ENCODE measurements at places on chromosomes 16 and 17. TPM values are rescaled to one million over a fixed set of nuclear protein-coding genes. Genes with fewer than 3 reads are reported as not detected.

GRCh38 chr17:37221865-37222264 lies 153.9 kb upstream of the C17orf78 start:
- DNase-seq: no peak

GRCh38 chr17:57514614-57515013 lies 230.5 kb downstream of the CCDC182 start:
- DNase-seq: no peak

Gene FNDC8
- not detected for total RNA-seq

DNA sequence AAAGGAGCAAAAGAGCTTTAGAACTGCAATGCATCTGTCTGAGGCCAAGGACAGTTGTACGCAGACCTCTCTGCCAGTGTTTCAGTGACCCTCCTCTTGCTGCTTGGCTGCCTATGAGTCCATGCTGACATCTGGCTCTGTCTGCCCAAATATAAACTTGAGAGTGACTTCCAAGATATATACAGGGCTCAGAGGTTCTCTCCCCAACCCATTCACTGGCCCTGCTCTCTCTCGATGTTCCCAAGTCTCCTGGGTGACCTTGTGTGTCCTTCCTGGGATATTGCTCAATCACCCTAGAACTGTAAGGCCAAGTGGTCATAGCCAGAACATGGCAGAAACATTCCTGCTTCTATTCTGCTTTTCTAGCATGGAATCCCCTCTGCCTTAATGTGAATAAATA lies 716.3 kb downstream of the WWOX start:
- DNase-seq: no peak

DNA sequence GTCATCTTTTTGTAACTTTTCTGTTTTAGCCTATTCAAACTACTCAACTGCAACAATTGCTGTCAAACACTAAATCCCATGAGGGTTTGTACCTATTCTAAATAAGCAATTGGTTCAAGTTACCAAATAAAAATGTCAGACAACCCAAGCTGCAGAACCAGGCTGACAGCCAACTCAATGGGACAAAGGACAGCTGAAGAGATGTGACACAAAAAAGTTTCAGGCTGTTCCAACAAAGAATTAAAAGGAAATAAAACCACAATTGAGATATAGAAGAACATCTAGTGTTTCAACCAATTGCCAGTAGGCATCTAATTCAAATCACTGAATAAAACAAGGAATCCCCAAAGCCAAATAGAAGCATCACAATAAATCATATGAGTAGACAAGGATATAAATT lies 49.3 kb downstream of the GRB7 start:
- no peak for DNase-seq

- DNase-seq: no peak
Observed at GRCh38 chr17:59488805-59489204, 76.6 kb upstream of the DHX40 start.

DNA sequence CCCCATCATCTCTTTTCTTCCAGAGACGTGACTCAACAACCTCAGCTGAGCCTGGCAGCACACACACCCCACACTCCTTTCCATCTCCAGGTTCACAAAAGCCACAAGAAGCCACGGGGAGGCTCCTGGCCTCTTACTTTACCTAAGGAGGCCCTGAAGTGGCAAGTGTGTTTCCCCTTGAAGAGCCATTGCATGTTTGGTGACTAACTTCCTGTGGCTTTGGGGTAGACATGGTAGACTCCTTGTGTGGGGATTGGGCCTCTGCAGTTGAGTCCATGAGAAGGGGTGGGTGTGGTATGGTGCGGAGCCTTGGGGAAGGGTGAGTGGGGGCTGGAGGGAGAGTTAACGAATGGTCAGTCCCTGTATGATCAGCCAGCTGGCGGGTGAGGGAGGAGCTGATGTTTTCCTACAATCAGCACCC lies 24.2 kb downstream of the SAP30BP start:
- peak; percentile 82 for DNase-seq

GRCh38 chr17:66386498-66387351 lies 84.3 kb downstream of the PRKCA start:
- DNase-seq: no peak

GRCh38 chr17:61415374-61416210 lies 15.9 kb downstream of the TBX2 start:
- DNase-seq: no peak

Gene TTLL6
- total RNA-seq: not detected

DNA sequence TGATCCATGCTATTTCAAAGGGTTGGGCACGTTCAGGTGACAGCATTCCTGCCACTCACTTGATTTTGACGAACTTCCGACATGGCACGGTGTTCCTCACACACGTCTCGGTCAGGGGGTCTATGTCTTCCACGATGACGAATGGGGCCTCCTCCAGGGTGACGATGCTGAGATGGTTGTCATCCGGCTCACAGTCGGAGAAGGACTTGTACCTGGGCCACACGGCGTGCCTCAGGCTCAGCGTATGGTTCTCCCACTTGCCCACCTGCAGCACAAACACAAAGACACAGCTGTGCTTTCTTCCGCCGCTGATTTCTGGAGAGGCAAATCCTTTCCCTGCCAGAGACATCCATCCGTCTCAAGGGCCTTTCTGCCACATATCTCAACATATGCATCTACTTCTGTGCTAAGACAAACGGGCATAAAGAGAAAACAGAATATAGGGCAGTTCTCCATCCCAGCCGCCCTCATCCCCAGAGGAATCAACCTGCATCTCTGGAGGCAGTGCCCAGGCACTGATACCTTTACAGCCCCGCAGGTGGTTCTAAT lies 332.5 kb downstream of the GRIN2A start:
- DNase-seq: no peak

GRCh38 chr16:70750893-70751467 lies 50.0 kb downstream of the VAC14 start:
- DNase-seq: peak; percentile 98

Measured in LHCN-M2 (cell line).